ENCODE measurements at places on chromosomes 6 and 20.

GRCh38 chr6:13485923-13486562 is 1.4 kb downstream of the GFOD1 start:
- DNase-seq = peak; percentile 37

GRCh38 chr20:11544029-11544678 is 373.5 kb upstream of the BTBD3 start:
- DNase-seq = peak; percentile 2

DNA sequence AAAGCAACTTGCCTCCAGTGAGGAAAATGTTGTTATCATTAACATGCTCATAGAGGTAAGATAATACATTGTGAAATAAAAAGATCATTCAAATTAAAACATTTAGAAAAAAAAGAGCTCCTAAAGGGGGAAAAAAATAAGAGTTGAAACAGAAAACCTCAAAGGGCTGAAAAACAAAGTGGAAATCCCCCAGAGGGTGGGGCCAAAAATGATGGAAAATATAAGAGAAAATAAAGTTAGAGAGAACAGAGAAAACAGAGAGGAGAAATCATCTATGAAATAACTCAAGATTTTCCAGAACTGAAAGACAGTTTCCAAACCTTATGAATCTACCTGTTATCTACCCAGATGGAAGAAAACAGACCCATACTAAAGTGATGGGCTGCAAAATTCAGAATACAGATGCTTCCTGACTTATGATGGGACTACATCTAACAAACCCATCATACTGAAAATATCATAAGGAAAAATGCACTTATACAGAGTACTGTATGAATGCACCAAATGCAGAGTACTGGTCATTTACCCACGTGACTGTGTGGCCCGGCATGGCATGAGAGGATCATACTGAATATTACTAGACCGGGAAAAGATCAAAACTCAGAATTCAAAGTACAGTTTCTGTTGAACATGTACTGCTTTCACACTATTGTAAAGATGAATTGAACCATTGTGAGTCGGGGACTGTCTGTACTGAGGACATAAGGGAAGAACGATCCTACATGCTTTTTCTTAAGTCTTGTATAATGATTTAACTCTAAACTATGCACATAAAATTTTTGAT is 4.0 kb downstream of the ZBTB24 start:
- peak; percentile 51 for DNase-seq

GRCh38 chr6:158996856-158997255 is 3.1 kb downstream of the RSPH3 start:
- no peak for DNase-seq

DNA sequence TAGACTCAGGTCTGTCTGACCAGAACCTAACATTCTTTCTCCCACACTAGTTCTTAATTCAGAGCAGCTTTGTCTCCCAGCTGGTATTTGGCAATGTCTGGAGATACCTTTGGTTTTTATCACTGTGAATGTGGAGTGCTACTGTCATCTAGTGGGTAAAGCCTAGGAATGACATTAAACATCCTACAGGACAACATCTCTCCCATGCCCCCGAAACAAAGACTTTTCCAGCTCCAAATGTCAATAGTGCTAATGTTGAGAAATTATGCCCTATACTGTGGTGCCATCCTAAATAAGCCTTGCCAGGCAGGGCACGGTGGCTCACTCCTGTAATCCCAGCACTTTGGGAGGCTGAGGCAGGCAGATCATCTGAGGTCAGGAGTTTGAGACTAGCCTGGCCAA is 4.2 kb upstream of the TTPAL start:
- no peak for DNase-seq

DNA sequence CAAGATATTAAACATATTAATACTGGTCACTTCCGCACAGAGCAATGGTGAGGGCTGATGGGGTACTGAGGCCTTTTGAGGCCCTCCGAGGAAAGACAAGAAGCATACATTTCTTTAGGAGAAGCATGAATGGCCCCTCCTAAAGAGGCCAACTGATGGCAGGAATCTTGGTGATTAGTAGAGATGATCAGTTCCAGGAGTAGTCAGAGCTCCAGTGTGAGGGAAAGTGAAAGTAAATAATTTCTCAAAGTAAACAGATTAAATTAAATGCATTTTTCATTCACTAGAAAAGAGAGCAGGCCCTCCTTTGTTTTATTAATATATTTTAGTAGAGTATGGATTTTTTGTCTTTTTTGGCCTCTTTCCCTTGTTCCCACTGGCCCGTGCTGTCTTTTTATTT is 38.2 kb downstream of the NOX3 start:
- DNase-seq = no peak

GRCh38 chr6:70590400-70590799 is 23.7 kb downstream of the SDHAF4 start:
- no peak for DNase-seq

DNA sequence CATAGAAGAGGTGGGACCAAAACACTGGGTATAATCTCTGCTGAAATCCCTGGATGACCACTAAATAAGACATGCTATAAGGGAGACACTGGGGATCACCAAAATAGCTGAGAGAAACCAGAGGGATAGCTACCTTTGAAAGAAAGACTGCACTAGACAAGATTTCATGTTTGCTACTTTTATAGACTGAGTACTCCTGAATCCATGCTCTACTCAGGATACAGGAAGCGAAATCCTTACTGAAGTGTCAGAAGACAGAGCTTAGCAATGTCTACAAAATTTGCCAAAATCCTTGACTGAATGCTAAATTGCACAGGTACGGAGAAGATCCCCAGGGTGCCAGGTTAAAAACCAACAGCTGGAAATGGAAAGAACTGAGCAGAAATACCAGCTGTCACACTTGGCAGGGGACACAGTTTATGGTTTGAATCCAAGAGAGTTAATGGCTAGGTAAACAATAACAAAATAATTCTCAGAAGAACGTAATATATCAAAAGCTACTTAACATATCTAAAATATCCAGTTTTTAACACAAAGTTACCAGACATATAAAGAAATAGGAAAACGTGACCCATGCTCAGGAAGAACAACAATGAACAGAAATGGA is 125.4 kb downstream of the MAN1A1 start:
- no peak for DNase-seq

GRCh38 chr6:39388606-39389483 is 66.3 kb upstream of the KCNK16 start:
- no peak for DNase-seq

DNA sequence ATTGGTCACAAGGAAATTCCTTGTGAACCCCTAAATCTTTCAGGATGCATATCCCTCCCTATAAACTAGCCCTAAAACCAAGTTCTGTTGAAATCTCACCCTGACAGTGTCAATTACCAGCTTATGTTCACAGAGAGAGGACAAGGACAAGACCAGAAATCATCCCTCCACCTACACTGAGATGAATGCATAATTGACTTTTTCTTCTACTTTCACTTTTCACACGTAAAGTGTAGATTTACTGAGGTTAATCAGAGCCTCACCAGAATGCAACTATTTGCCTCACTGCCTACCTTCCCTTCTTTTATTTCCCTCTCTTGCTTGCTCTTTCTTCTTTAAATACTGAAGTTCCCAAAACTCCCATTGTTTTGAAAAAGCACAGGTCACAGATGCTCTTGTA is 15.3 kb upstream of the NKAIN2 start:
- DNase-seq = no peak

GRCh38 chr20:59320426-59320825 is 20.0 kb downstream of the EDN3 start:
- no peak for DNase-seq

- DNase-seq = no peak
Observed at GRCh38 chr6:67221226-67221625, 1413.9 kb upstream of the ADGRB3 start.

GRCh38 chr20:22675341-22675740 is 91.0 kb upstream of the FOXA2 start:
- no peak for DNase-seq

- DNase-seq = no peak
Observed at GRCh38 chr20:3839328-3839727, 7.3 kb upstream of the MAVS start.

DNA sequence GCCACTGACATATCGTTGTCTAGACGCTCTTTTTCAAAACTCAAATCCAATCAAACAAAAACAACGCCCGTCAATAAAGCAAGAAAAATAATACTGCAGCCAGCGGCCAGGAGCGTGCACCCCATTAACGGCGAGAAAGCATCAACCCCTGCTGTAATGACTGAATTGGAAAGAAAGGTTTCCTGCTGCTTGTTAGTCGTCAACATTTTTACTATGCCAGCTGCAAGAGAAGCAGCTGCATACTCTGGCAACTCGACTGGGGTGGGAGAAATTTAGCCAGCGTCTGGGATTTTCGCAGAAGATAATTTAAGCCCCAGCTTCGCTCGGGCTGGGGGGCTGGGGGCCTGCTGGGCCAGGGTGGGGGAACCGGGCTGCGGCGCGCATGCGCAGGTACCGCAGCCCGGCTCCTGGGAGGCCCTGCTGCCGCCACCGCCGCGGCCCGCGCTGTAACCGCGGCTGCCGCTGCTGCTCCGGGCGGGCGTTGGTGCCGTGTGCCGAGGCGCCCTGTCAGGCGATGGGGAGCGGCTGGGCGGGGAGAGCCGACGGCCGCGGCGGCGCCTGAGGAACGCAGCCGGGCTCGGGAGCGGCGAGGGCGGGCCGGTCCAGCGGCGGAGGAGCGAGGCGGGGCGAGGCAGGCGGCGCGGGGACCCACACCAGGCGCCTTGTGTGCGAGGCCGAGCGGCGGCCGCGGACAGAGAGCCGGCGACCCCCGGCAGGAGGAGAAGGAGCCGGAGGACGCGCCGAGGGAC is 732 bp upstream of the STXBP5 start:
- peak; percentile 71 for DNase-seq

GRCh38 chr6:17423026-17423425 is 29.6 kb downstream of the CAP2 start:
- no peak for DNase-seq

GRCh38 chr20:18852318-18852717 is 38.7 kb downstream of the SCP2D1 start:
- DNase-seq = no peak

- DNase-seq = no peak
Observed at GRCh38 chr6:130699742-130700141, 127.5 kb upstream of the SMLR1 start.

DNA sequence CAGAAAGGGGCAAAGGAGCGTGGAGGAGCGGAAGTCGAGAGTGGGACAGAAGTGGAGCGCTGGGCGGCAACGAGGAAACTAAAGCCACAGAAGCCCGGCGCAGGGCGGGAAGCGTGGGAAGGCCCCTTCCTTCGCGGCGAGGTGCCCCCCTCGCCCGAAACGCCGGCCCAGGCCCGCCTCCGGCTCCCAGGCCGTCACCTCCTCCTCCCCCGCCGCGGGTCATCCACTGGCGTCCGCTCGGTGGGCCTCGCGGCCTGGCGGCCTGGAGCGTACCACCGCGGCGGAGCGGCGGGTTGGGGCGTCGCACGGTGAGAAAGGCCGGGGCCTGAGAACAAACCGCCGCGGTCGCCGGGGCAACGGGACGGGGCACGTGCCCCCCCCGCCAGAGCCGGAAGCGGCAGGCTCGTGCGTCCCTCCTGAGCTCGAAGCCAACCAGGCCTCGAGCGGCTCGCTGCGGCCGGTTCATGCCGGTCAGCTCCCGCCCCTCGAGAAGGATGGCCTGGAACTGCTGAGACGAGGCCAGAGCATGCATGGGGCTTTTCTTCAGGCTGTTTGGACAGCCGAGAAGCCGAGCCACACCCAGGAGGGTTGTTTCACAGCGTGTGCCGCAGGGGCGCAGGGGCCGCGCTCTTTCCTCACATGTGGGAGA is at the start of gene TCP11:
TCP11 (minus strand) TSS at position 333 of the 649 bp plus-strand sequence. CDS start 469 bp downstream, outside the sequence.
- DNase-seq = peak; percentile 34

GRCh38 chr20:7094438-7094997 is 327.0 kb downstream of the BMP2 start:
- no peak for DNase-seq

DNA sequence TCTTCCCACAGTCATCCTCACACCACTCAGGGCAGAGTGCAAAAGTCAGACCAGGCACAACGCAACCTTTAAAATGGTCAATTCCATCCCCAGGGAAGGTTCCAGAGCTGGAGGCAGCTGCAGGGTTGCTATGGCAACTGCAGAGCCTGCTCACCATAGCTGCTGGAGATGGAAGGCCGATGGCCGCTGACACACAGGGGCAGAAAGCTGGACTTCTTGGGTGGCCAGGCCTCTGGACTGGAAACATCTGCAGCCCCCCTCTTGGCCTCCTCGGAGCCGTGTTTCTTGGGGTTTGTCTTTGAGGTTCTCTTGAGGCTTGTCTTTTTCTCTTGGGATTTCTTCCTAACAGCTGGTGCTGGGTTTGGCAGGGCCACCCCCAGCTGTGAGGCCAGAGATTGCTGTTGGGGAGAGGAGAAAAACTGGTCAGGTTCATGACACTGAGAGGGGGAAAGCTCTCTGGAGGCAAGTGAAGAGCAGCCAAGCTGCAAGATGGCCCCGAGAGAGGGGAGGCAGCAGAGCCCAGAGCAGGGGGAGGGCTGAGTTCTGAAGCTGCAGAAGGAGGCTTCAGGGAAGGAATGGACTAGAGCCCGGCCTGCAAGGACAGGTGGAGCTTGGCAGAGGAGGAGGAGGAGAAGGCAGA is 10.2 kb downstream of the BNIP5 start:
- no peak for DNase-seq
